SK-N-DZ (cell line): ENCODE measurements at places on chromosomes 3 and 15.

GRCh38 chr3:148861277-148861869 lies 3.7 kb upstream of the CPA3 start:
- DNase-seq = peak; percentile 47

- DNase-seq = peak; percentile 95
These were observed 161.3 kb upstream of the TLE3 start for GRCh38 chr15:70259028-70259424.

DNA sequence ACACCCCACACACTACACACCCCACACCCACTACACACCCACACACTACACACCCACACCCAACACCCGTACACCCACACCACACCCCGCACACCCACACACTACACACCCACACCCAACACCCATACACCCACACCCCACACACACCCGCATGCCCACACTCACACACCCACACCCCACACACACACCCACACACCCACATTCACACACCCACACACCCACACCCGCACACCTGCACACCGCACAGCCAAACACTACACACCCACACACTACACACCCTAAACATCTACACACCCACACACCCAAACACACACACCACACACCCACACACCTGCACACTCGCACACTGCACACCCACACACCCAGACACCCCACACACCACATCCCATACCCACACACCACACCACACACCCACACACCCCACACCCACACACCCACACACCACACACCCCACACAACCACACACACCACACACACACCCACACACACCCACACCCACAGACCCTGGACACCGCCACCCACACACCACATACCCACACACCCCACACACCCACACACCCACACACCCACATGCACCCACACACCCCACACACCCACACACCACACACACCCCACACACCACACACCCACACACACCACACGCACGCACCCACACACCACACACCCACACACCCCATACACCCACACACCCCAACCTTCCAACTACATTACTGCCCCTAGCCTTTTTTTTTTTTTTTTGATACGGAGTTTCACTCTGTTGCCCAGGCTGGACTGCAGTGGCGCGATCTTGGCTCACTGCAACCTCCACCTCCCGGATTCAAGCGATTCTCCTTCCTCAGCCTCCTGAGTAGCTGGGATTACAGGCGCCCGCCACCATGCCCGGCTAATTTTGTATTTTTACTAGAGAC lies 16.9 kb downstream of the CEP19 start:
- no peak for DNase-seq

DNA sequence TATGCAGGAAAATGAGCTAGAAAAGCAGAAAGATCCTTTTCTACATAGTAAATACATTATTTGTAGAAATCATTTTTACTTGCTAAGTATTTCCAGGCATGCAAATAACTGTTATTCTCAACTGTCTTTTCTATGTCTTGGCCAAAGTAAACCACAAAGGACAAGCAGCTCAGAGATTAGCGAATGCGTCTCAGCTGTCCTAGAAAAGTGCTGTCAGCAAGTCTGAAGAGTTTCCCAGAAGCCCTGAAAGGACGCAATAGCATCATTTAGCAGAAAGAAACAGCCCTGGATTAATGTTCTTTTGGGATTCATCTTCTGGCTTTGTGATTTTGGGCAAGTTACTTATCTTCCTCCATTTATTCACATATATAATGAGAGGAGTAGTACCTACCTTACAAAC lies 100.3 kb downstream of the ZIC1 start:
- no peak for DNase-seq

DNA sequence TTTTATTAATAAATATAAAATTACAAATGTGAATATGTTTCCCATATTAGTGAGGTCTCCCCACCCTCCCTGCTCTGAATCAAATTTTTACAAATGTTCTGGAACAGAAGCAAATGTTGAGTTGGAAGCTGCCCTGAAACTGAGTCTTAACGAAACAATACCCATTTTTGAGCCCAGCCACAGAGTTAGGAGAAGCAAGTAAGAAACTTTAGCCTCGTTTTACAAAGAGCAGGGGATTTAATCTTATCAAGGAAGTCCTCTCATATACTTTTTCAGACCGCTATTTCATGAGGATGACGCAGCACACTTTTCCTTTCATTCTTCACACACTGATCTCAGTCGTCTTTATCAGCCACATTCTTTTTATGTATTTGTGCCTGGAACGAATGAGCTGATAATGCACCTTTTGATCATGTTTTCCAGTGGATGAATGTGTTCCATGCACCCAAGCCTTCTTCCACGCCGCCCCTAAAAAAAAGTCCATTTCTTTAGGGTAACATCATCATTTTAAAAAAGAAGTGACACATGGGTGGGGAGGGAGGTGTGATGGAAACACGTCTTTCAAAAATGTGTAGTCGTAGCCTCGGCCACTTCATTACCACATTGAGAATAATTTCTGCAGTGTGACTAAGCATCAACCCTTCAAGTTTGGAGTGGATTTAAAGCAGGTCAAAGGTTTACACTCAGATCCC lies 48.1 kb downstream of the SETMAR start:
- no peak for DNase-seq

DNA sequence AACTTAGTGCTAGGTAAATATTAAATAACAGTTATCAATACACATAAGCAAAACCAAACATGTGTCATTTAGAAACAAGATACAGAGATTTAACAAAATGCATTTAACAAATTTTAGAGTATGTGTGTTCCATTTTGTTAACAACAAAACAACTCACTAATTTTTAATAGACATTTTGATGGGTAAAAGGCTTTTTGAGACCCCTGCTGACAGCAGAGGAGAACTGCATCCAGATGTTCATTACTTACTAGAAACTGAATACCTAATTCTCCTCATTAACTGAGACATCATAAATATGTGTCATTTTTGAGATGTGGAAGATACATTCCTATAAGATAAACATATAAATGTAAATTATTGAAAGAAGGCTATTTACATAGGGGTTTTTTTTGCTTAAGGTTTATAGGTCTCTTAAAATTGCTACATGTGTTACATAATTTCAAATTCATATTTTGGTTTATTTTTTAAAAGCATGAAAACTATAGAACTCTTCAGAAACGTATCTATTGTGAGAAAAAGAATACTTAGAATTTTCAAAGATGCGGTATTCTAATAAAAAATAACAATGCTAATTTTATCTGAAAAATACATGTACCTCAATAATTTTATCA lies 1009.8 kb downstream of the TUSC7 start:
- peak; percentile 21 for DNase-seq

GRCh38 chr3:27677565-27677964 lies 44.6 kb downstream of the EOMES start:
- DNase-seq = no peak
